ENCODE measurements at places on chromosomes 6 and 20.

DNA sequence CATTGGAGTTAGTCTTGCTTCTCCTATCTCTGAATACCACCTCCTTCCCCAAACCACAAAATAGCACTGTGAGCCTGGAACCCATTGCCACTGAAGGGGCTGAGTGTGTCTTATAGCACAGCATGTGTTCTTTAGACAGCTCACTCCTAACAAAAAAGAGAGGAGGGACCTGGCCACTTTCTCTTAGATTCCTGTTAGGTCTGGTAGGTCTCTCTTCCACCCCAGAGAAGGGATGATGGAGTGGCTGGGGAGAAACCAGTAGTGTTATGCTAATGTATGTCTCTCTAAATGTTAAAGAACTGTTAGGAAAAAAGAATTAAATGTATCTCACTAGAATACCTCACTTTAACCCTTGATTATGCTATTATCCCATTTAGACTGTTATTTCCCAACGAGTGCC is 340.3 kb downstream of the EPHA7 start:
- DNase-seq = no peak

DNA sequence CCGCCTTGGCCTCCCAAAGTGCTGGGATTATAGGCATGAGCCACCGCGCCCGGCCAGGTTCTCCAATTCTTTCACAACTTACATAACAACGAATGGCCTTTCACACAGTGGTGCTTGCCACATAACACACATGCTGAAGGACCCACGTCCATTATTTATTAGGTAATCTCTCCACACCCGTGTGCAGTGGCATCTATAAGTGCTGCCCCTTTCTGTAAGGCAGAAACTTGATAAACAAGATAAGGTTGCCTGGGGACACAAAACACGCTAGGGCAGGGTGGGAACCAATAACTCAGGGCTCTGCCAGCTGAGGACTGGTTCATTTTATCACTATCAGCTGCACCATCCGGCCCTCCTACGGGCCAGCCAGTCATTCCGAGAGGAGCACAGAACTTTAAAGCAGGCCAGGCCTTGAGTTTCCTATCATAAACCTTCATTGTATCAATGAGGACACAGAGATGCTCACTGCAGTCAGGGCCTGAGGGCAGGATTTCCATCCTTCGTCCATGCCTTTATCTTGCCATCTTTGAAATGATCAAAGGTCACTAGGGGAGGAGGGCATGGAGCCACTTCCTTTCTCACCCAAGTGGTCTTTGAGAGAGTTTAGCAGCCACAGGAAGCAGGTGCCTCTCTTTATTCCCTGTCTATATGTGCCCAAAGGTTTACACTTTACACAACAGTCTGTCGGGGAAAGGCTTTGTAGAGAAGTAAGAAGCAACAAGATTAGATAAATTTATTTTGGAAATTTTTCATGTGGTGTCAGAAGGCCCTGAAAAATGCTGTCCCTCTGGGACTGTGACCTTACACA is 37.6 kb downstream of the GPLD1 start:
- DNase-seq = no peak

- no peak for DNase-seq
These were observed 83.7 kb downstream of the FYN start for GRCh38 chr6:111789598-111789997.

- no peak for DNase-seq
These were observed 101.6 kb downstream of the RAMACL start for GRCh38 chr6:166484863-166485262.

DNA sequence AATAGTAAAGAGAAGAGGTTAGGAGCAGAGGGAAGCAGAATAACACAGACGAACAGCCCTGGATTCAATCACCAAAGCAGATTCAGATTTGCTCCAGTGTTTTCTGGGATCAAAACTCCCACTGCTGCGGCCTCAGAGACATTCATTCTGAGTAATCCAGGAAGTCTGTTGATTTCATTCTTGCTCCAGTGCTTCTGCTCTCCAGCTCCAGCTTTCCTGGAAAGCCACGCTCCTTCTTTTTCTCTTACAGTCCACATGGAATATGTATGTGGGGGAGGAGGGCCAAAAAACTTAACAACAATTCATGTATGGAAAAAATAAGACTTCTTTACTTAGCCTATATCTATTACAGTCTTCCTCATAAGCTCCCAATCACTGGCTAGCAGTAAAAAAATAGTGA is 26.4 kb upstream of the UST start:
- DNase-seq = no peak

- DNase-seq = no peak
These were observed 225.6 kb upstream of the FLRT3 start for GRCh38 chr20:14562981-14563380.

DNA sequence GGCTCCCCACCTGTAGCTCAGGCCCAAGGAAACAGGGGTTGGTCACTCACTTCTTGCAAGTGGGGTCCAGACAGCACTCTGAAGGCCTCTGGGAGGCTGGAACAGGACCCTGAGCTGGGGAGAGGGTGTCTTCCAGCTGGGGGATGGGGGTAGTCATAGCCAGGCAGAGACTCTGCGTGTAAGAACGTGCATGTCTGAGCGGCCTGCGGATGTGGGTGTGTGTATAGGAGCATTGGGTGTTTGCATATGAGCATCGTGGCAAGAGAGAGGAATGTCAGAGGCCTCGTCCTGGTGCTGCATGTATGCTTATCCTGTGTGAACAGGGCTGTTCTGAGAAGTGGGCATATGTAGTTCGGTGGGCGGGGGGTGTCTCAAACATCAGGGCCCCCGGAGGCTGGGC is 12.1 kb downstream of the BPIFB3 start:
- DNase-seq = no peak

- no peak for DNase-seq
These were observed 10.9 kb upstream of the CALHM6 start for GRCh38 chr6:116450185-116450710.

- DNase-seq = no peak
These were observed 166.4 kb upstream of the NT5E start for GRCh38 chr6:85283436-85283835.

- no peak for DNase-seq
These were observed 35.0 kb downstream of the FAM50B start for GRCh38 chr6:3884007-3884745.

GRCh38 chr20:2212456-2213015 is 83.3 kb upstream of the TGM3 start:
- DNase-seq = no peak

GRCh38 chr20:57481281-57481711 is 43.6 kb downstream of the CTCFL start:
- DNase-seq = no peak

- no peak for DNase-seq
These were observed 640.0 kb upstream of the GJE1 start for GRCh38 chr6:141492521-141493284.

DNA sequence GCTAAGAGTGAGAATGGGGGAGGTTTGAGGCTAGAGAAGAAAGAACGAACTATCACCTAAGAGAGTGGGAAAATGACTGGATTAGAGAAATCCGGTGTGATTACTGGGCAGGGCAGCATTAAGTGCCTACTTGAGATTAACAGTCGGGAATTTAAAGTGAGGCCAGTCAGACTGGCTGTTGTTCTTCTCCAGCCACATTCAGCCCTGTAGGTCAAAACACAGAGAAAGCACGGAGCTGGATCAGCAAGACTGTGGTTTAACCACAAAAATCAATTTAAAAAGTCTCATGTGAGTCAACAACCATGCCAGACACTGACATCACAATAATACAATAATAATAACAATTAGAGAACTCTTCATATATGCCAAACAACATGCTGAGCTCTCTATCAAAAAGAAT is 301.9 kb upstream of the SGK1 start:
- DNase-seq = no peak

GRCh38 chr20:59828125-59829053 is 105.0 kb downstream of the SYCP2 start:
- no peak for DNase-seq

DNA sequence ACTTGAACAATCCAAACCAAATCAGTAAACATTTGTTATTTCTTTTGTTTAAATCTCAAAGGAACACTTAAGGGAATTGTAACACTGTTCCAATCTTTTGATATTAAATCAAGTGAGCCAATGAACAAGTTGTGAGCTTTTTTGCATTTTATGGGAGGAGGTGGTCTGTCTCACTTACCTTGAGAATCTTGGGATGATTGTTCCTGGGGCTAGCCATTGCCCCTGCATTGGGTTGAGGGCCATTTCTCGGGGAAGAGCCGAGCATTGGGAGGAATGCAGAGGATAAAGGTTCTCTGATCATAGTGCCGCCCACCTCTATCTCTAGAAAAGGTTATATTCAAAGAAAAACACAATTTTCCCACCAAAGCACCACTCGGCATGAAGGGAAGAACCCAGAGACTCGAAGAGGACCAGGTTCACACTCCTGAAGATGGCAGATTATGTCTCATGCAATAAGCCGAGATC is 13.8 kb upstream of the TFB1M start:
- DNase-seq = no peak

GRCh38 chr6:36050947-36051710 is 23.5 kb downstream of the MAPK14 start:
- DNase-seq = no peak

DNA sequence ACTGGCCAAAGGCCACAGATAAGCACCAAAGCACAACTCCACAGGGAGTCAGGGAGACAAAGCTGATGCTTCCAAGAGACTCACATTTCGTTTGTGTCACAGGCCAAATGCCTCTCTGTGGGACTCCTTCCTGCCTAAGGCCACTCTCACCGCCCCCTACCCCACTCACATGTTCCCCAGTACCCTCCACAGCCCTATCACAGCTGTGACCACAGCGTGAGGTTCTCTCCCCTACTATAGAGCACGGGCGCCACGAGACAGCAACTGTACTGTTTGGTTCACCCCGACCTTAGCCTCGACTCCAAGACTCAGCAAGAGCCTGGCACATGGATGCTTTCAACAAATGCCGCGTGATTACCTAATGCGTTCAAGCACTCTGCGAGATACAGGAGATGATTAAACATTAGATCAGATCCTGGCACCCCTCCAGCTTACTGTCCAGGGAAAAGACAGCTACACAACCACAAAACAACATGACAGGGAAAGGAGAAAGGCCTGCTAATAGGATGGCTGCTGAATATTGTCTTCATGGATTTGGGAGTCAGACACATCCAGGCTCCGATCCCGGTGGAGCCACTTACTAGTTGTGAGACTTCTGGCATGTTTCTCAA is 105.5 kb downstream of the AGPAT4 start:
- DNase-seq = no peak

- DNase-seq = peak; percentile 67
These were observed 2.9 kb upstream of the BMP6 start for GRCh38 chr6:7723041-7723447.

DNA sequence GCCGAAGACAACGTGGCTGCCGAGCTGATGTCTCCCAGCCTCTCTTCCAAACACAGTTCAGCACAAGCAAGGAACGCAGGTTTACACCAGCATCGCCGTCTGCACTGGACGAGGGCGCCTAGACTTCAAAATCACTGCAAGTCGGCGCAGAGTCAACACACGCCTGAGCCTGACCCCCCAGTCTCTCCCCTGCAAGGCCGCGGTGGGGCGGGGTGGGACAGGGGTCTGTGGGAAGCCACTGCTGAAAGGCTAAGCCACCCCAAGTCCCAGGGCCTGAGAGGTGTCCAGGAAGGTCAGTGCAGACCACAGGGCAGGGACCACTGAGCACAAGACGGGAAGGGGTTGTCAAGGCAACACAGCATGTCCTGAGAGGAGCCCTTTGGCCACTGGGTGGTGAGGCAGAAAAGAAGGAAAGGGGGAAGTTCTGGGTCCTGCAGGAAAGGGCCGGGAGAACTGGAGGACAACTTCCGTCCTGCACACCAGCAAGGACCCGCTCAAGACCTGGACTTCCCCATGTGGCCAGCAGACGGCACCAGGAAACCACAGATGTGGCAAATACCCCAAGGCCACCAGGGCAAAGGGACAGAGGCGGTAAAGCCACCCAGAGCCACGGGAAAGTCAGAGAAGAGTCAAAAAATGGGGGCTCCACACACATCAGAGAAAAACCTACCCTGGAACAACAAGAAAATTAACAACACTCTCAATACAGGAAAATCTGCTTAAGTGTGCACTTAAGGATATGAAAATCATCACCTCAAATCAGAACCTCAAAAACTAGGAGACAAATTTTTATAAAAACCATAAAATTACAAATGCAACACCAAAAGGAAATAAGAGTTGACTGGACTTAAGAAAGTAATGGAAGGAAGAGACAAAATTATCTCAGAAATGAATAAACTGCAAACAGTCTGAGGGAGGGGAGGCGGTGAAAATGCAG is 84.8 kb downstream of the TAF4 start:
- DNase-seq = no peak

GRCh38 chr20:44248410-44248759 is 1.3 kb downstream of the GDAP1L1 start:
- no peak for DNase-seq

- no peak for DNase-seq
These were observed 67.5 kb downstream of the BFSP1 start for GRCh38 chr20:17463711-17464110.

- no peak for DNase-seq
These were observed 16.0 kb downstream of the MDFI start for GRCh38 chr6:41654151-41654697.

GRCh38 chr20:35617397-35618262 is 2.0 kb downstream of the SPAG4 start:
- DNase-seq = peak; percentile 70

DNA sequence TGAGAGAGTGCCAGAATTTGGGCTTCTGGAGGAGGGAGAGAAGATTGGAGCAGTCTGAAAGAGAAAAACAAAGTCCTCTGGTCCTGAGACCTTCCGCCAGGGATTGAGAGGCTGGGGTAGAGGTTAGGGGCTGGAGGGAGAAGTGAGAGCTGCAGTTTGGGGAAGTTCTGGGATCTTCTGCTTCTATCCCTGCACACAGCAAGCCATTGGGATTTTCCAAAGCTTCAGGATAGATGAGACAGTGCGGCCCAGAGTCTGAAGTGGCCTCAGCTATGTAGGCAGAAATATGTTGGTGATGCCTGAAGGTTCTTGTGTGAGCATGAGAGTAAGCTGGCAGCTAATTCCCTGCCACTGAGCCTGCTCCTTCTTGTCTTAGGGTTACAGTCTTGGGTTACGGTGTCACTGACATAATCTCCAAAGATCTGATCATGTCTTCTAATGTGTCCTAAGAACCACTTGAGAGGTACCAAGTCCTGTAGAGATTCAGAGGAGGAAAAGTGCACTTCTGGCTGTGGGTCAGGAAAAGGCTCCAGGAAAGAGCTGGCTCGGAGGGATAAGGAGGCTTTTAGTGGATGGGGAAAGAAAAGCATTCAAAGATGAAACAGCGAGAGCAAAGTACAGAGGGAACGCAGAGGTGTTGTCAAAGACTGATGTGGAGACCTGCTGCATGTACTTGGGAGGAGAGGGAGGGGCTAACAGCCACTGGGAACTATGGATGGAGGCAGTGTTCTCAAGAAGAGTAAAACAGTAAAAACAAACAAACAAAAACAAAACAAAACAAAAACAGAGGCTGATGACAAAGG is 131.1 kb upstream of the MYLIP start:
- no peak for DNase-seq

DNA sequence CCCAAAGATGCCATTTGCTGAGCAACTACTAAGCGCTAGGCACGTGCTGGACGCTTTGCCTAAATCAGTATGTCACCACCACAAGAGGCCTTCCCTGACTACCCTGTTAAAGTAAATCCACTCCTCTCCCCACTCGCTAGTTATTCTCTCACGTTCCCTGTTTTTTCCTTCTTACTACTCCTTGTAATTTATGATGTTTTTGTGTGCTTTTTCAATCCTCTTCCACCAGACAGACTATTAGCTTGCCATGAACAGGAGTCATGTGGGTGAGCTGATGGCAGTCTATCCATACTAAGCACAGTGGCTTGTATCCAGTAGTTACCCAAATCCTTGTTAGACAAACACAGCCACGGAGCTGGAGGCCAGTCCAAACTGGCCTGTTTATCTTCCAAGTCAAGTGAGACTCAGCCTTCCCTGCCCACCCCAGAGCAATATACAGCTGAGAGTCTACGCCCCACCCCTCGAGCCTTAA is 41.2 kb downstream of the C6orf132 start:
- DNase-seq = no peak

GRCh38 chr6:30592287-30592686 is 21.0 kb downstream of the ABCF1 start:
- no peak for DNase-seq

Measured in GM13977 (cell line).